ENCODE measurements at places on chromosomes 5 and 9.

- no peak for DNase-seq
Observed at GRCh38 chr9:32954642-32955041, 46.8 kb downstream of the APTX start.

DNA sequence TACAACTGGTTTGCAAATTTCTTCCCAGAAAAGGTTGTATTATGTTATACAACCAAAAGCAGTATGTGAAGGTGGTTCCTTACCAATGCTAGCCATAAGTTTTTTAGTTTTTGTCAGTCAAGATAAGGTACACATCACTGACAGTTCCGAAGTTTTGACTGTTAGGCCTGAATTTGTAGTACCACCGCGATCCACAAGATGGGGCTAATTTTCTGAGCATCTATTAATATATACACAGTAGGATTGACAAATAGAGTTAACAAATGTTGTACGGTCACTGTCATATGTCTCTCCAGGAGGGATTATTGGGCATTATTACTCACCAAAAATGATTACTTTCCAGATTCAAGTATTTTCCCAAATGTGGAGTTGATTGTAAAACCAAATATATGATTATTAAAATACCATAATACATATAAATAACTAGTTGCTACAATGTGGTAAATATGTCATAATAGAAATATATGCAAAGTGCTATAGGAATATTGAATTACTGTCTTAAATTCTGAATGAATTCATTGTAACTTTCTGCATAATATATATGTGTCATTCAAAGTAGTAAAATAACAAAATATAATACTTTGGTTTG, 28.4 kb upstream of the LRRC19 start:
- DNase-seq: peak; percentile 41

- DNase-seq: no peak
Observed at GRCh38 chr5:1735320-1735970, 64.2 kb downstream of the MRPL36 start.

DNA sequence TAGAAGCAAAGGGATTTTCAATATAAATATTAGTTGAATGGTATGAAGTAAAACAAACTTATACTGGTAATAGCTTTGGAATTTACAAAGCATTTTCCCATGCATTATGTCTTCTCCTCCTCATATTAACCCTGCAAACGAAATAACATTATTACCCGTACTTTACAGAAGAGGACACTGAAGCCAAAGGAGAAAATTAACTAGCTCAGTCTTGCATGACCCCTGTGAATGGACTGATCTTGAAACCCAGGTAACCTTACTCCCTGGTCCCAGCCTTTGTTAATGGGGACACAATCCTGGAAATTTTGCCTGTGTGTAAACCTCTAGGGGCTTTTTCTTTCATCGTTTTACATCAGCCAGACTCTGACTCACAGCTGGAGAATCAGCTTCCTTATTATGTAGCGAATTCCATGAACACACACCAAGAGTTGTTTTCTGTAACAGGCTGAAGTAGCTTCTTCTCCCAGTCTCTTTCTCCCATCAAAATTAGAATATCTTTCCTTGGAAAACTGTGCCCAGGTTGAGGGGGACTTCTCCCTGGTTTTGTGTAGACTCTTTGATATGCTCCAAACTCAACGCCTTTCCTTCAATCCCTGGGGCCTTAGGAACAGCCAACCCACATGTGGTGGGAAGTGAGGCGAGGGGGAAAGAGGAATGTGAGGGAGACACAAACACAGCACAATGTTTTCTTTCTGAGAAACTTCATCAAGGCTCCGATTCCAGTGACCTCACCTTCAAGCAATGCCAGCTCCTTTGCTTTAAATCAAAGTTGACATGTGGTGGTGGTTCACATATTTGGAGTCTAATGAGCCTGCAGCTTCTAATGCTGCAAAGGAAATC, 480.9 kb upstream of the PAPPA start:
- no peak for DNase-seq

DNA sequence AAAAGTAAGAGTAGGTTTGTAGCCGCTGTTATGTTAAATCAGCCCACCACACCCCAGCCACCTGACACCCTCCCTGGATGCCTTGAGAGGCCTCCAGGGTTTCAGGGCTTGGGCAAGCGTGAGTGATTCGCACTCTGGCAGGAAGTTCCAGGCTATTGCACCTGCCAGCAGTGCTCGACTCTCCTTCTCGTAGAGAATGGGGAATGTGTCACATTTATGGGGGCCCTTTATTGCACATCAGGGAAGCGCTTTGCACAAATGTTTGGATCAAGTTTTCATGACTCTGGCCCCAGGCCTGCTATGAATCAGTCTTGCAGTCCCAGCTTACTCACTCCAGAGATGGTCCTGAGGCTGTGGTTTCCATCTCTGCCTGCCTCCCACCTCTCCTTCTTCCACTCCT, 66.1 kb upstream of the ADRA1B start:
- no peak for DNase-seq

- DNase-seq: no peak
Observed at GRCh38 chr9:33265211-33265865, 489 bp downstream of the CHMP5 start.

DNA sequence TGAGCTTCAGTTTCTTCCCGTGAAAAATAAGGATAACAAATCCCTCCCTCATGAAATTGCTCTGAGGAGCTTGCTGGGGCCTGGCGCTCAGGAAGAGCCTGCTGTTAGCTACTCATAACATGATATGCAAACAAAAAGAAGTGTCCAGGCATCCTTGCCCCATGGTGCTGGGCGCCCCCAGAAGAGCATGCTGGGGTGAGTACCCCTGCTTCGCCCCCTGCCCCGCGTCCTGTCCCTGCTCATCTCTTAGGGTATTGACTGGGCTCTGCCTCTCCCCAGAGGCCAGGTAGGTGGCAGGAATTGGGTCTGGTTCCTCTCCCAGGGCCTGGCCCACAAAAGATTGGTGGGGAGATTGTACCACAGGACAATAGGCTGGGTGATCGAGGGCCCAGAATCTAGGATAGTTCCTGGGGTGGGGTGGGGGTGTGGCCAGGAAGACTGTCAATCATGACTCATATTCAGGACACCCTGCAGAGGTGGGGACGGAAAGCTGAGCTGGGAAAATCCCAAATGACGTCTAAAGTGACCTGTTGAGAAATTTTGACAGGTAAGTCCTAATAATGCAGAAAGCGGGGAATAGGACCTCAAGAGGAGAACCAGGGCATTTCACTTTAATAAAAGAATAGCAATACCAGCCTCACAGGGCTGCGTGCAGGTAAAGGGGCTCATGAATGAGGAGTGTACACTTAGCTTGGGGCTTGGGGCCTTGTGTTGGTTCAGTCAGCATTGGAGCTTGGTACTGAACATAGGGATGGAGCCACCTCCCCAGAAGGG, 8.9 kb downstream of the PITX1 start:
- DNase-seq: peak; percentile 5

DNA sequence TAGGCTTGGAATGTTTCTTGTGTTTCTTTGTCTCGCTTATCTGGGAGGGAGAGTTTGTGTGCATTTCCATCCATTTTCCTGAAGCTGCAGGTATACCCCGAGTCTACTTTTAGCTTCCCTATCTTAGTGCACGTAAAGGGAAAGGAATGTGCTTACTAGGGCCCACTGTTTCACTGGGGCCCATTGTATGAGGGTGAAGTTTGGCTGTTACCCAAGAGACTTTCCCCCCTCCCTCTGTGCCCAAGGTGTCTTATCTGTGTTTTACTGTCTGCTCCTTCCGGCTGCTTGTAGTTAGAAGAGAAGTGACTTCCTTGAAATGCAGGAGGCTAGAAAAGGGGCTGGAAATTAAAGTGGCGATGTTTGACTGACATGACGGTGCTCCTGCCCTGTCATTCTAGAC, 12.1 kb upstream of the BTNL3 start:
- no peak for DNase-seq

DNA sequence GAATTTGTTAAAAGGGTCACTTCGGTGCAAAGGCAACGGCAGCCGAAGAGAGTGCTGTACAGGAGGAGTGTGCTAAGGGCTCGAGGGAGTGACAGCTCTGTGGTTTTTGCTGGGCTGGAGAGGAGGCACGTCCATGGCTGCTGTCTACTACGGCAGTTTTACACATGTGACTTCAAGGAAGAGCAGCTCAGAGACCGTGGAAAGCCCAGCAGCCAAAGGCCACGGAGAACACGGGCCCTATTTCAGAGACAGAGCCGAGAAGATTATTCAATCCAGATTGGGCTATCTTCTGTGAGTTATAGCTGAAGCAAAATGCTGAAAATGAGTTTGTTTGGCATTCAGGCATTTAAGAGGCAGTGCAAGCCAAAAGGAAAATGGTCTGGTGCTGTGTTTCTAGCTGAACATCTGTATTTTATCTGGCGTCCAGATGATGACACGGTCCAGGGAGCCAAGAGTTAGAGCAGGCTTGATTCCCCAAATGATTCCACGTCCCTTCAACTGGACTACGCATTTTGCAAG, 96.4 kb downstream of the RFK start:
- no peak for DNase-seq

DNA sequence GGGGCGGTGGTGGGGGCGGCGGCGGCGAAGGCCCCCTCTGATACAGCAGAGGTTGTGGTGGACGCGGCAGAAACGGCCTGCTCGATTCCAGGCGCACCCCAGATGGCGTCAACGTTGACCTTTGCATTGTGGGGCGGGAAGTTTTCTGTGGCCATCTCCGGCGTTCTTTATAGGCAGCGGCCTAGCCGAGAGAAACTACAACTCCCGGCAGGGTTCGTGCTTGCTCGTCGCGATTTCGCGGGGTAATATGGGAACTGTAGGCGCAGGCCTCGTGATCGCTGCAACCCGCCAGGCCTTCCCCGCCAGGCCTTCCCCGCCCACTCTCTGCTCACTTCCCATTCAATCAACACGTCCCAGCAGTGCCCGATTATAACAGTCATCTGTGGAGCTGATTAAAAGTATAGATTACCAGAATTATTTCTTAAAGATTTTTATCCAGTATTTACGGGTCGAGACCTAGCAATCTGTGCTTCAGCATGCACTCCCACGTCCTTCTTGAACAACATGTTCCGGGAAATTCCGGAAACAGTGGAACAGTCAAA, at the start of gene BOD1:
Gene BOD1, minus strand, starts transcription at position 74 of the 542 bp plus-strand sequence. CDS start 214 bp downstream, outside the sequence.
- peak; percentile 94 for DNase-seq

- DNase-seq: no peak
Observed at GRCh38 chr9:123872710-123873109, 57.2 kb downstream of the DENND1A start.

DNA sequence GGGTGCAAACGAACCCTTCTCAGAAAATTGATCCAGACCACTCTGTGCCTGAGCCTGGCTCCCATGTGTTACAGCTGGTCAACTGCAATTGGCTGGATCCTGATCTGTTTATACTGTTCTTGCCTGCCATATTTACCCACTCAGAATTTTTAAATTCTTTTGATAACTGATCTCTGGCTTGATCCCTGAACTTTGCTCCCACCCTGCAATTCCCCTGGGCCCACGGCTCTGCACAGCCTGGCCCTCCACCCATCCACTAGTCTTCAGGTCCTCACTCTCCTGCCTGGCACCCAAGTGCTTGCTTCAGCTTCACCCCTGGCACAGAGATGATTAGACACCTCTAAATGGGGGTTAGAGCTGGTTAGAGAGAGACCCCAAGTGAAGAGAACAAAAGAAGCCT, 25.9 kb upstream of the MIER3 start:
- DNase-seq: no peak

- DNase-seq: no peak
Observed at GRCh38 chr5:147382776-147383175, 127.1 kb downstream of the DPYSL3 start.

DNA sequence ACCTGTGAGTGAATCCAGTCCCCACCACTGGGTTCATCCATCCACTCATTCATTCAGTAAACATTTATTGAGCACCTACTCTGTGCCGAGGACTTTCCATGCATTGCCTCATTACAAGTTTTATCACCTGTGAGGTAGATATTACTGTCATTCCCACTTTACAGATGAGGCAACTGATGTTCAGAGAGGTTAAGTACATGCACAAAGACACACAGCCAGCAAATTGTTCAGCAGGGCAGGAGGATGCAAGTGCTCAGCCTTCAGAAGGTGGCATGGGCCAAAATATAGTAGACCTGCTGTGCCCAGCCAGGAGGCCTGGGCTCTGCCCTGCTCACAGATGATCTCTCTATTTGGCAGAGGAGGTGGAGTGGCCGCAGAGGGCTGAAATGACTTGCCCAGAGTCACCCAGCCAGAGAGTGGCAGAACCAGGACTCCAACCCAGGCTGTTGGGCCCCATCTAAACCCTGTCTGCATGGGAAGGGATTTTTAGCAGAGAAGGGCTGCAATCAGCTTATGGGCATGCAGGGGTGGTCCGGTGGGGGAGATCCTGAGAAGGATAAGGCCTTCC, 7.6 kb upstream of the NEURL1B start:
- DNase-seq: no peak

GRCh38 chr9:129769669-129770068, 16.8 kb upstream of the PTGES start:
- no peak for DNase-seq

DNA sequence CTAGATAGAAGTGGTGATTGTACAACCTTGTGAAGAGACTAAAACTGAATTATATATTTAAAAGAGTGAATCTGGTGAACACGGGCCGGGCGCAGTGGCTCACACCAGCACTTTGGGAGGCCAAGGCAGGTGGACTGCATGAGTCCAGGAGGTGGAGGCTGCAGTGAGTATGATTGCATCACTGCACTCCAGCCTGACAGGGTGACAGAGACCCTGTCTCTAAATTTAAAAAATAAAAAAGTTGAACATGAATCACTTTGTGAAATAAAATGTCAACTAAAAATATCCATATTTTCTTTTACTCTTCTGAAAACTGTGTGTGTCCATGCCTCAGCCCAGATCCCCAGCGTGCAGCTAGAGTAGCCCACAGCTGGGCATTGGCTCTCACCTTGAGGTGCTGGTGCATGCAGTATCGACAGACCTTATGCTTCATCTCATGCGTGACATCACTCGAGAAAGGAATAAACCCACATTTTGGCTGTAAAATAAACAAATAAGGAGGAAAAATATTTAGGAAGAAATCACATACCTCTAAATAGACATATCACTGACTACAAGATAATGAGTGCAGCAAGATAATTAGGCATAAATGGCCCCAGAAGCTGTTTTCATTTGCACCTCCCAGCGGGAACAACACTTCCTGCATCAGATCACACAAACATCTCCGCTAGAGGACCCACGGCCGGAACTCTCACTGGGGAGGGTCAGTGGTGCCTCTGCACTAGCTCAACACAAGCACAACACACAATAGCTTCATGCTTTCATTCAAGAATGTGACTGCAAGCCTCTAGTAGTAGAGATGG, 22.1 kb downstream of the IPPK start:
- DNase-seq: no peak

DNA sequence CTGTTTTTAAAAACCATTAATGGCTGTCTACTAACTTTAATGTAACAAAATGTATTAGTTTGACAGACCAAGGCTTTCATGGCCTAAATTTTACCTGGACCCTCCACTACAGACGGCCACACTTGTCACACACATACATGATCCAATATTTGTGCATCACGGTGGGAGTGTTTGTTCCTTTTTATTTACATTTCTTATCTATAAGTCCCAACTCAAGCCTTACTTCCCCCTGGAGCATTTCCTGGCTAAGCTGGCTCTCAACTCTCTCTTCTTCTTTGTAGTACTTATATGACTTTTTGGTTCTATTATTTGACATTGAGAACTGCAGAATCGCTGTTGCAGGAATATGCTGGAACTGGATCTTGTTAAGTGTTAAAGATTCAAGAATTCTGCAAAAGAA, 534.4 kb downstream of the RAB3C start:
- DNase-seq: no peak

GRCh38 chr9:16642421-16643109, 227.9 kb downstream of the BNC2 start:
- DNase-seq: no peak
